ENCODE measurements at places on chromosomes 2 and 18. TPM values are rescaled to one million over a fixed set of nuclear protein-coding genes. Genes with fewer than 3 reads are reported as not detected.

TCF23 gene
- total RNA-seq: not detected

CD8B gene
- total RNA-seq: 4.6 TPM

LYG1 gene
- not detected for total RNA-seq

IL18RAP gene
- total RNA-seq: 2.7 TPM

SNORC gene
- total RNA-seq: not detected

SIX2 gene
- 3.1 TPM for total RNA-seq

SLC11A1 gene
- 5.8 TPM for total RNA-seq

CCL20 gene
- total RNA-seq: not detected

FAM124B gene
- total RNA-seq: 1.1 TPM

NLRC4 gene
- total RNA-seq: 0.34 TPM
